ENCODE measurements at places on chromosomes 3 and 15.

DNA sequence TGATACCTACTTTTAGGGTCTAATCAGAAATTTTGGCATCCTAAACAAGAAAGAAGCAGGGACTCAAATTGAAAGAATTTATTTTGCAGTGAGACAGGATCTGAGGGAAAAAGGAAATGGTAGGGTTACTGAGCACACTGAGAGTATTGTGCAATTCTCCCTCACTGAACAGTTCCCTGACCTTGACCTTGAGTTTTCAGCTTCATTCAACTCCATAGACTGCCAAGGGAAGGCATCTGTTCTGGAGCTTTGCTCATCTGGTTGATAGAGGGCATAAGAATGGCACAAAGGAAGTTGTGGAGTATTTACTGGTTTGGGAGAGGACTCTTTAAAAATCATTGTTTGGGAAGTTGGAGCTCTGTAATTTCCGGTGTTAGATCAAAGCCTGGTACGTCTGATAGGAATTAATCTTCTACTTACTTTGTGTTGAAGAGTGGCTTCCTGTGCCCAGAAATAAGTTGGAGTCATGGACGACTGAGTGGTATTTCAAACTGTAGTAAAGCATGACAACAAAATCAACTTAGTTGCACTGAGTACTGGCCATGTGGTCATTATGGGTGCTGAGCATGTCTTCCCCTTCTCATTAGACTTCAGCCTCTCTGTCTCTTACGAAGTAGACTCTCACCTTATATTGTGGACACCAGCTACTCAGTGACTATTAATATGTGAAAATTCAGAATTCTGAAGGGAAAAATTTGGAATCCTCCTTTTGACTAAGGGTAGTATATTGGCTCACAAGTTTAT is 40.8 kb downstream of the CLDN1 start:
- DNase-seq = no peak

GRCh38 chr3:182921665-182922355 is 58.5 kb downstream of the DCUN1D1 start:
- DNase-seq = no peak

DNA sequence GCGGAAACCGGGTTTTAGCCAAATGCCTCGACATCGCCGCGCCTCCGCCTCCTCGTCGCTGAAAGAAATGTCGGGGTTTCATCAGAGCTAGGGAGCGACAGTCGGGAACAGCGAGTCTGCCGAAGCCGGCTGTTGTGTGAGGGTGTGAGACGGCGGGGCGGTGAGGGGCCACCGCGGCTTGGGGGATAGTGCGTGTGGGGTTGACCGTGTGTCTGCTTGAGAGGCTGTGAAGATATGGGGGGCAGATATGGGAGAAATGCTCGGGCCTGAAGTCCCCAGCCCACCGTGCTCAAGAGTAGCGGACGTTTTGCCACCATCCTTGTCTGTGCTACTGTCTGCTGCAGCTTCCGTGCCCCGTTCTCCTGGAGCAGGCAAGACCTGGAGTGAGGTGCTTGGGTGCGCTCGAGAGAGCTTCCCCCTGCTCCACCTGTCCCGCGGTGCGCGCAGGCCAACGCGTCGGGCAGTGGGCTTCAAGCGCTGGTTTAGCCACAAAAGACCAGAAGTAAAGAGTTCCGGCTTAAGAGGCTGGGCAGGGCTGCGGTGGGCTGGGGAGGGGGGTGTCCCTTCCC is 716 bp upstream of the ISLR2 start:
- DNase-seq = no peak

GRCh38 chr3:44241706-44242105 is at the start of gene TOPAZ1:
TOPAZ1 (plus strand) TSS chr3:44241886; CDS start chr3:44242054, 168 bp downstream.
- no peak for DNase-seq

- DNase-seq = no peak
Observed at GRCh38 chr15:70672081-70672480, 91.3 kb downstream of the UACA start.

GRCh38 chr3:174270841-174271240 is 588.3 kb upstream of the NAALADL2 start:
- DNase-seq = no peak

GRCh38 chr15:66096688-66097058 is 156.9 kb downstream of the MEGF11 start:
- DNase-seq = peak; percentile 39

GRCh38 chr3:50675179-50676030 is 678 bp downstream of the DOCK3 start:
- no peak for DNase-seq

- DNase-seq = no peak
Observed at GRCh38 chr3:109994853-109995252, 657.5 kb upstream of the DPPA4 start.

- no peak for DNase-seq
Observed at GRCh38 chr15:52005748-52006701, 13.0 kb upstream of the MAPK6 start.

DNA sequence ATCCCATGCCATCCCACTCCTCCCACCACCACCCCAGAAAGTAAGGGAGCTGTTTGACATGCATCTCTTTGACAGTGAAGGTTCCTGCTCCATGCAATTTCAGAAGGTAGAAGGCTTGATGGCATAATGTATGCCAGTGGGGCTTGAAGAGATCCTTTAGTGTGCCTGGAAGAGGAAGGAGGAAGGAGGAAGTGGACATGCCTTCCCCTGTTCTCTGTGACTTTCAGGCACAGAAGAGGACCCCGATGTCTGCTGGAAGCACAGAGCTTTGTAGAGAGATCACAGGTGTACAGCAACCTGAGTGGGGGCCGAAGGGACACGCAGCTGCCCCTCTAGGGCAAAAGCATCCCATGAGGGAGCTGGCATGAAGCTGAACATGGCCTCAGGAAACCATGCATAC is 171.6 kb downstream of the CD47 start:
- DNase-seq = no peak

- DNase-seq = peak; percentile 47
Observed at GRCh38 chr15:99427668-99428361, 138.0 kb upstream of the MEF2A start.

- no peak for DNase-seq
Observed at GRCh38 chr3:156448300-156448699, 106.6 kb downstream of the SSR3 start.

DNA sequence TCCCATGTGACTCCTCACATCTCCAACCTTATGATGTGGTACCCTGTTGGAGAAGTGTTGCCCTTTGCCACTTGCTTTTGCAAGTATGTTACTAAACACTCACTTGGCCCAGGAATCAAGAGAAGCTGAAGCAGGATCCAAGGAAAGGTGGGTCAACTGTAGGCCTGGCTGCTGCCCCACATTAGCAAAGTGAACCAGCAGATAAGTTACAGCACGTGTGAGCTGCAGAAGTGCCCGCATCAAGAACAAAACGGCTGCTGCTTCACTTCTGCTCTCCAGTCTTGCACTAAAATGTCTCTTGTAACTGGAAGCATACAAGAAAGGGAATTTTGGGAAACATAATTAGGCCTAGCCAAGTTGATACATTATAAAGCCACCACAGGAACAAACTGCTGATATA is 79.6 kb downstream of the PCOLCE2 start:
- no peak for DNase-seq

DNA sequence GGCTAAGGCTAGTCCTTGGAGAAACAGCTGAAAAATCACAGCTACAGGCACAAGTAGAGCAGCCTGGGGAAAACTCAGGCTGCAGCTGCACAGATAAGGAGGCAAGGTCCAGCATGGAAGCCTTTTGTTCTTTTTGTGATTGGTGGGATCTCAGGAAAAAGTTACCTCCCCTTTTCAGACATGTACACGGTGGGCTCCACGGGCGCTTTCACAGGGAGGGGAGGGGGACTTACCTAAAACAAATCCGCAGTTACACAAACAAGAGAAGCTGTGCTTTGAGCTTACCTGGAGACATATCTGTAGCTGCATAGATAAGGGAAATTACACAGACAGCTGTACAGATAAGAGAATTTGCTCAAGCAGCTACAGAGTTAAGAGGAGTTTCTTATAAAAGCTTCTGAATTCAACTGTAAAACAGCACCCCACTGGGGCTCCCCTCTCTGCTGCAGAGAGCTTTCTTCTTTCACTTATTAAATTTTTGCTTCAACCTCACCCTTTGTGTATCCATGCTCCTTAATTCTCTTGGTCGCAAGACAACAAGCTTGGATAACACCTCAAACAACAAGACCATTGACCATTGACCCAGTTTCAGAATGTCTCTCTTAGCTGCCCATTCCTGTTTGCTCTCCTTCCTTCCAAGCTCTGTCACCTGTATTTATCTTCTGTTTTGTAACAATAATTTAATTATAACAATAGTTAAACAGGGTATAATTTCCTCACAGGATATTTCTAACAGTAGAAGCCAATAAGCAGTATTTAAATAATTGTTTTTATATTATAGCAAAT is 10.9 kb upstream of the CD200 start:
- no peak for DNase-seq

DNA sequence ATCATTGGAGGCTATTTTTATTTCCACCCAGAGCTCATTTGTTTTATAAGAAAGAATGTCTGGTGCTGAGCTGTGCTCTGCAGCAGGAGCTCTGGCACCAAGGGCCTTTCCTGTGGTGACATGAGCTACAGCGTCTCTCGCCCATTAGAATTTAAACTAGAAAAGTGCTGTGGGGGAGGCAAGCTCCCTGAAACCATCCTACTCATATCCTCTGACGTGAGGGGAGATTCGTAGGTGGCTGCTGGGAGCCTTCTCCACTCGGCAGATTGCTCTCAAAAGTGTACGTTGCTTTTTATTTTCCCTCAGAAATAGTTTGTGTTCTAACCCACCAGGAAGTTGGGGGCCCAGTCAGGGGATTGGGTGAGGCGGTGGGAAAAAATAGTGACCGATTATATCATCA is 76.3 kb upstream of the ARHGEF3 start:
- no peak for DNase-seq

- DNase-seq = no peak
Observed at GRCh38 chr15:63473999-63474809, 30.2 kb upstream of the USP3 start.

GRCh38 chr3:150747886-150748683 is 14.9 kb downstream of the SIAH2 start:
- no peak for DNase-seq

- no peak for DNase-seq
Observed at GRCh38 chr3:158831861-158832260, 30.0 kb downstream of the MFSD1 start.

GRCh38 chr3:16319723-16320122 is 54.7 kb downstream of the OXNAD1 start:
- DNase-seq = no peak

- no peak for DNase-seq
Observed at GRCh38 chr15:73540161-73540560, 93.0 kb downstream of the NPTN start.

GRCh38 chr15:99135194-99135593 is 30.3 kb downstream of the SYNM start:
- DNase-seq = no peak

DNA sequence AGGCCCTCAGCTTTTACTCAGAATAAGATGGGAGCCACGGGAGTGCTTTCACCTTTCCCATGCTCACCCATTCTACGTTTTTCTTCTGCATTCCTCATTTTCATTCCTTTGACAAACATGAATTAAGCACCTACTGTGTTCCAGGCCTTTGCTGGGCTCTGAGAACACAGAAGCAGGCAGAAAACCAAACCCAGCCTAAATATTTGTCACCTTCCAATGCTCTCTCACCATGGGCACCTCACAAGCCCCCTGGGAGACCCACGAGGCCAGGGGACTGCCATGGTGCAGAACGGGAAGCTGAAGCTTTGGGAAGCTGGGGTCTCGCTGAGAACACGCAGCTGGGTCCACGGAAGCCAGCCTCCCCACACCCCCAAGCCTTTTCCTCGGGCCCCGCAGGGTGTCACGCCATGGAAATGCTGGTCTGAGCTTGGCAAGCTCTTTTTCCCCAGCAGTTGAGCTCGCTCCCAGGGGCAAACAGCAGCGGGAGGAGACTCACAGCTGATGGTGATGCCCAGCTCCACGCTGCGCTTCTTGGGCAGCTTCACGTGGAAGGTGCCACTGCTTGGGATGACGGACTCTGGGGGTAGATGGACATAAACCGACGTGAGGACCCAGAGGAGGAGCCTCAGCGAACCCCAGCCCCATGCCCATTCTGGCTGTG is 27.7 kb downstream of the GRIP2 start:
- peak; percentile 54 for DNase-seq

- no peak for DNase-seq
Observed at GRCh38 chr15:29750754-29751153, 71.5 kb downstream of the TJP1 start.

GRCh38 chr3:188154809-188155574 is 1.0 kb downstream of the LPP start:
- no peak for DNase-seq

- DNase-seq = no peak
Observed at GRCh38 chr3:31624083-31624709, 91.5 kb downstream of the STT3B start.

- DNase-seq = no peak
Observed at GRCh38 chr3:160176923-160177322, 48.3 kb upstream of the C3orf80 start.

GRCh38 chr15:90531147-90531546 is 1.4 kb downstream of the CRTC3 start:
- no peak for DNase-seq

DNA sequence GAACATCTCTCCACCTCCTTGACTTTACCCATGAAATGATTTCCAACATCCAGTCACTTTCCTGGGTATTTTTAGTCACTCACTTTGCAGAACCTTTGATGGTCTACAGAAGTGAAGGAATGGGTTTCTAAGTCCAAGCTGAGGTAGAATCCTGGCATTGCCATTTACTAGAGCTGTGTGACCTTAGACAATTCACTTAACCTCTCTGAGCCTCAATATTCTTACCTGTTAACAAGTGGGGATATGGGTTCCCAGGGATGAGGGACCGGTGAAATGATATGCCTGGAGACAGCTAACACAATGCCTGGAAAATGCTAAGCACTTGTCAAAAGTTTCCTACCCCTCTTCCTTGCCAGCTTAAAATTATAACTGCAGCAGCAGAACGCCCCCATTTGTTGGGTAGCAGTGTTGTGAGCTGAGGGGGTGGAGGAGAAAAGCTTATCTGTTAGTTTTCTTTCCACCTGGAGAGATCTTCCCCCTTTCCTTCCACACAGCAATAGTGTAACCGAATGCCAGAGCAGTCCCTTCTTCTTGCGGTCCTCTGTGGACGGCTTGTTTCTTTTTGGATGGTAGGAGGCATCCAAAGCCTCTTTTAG is 319.2 kb upstream of the LRRFIP2 start:
- DNase-seq = no peak

DNA sequence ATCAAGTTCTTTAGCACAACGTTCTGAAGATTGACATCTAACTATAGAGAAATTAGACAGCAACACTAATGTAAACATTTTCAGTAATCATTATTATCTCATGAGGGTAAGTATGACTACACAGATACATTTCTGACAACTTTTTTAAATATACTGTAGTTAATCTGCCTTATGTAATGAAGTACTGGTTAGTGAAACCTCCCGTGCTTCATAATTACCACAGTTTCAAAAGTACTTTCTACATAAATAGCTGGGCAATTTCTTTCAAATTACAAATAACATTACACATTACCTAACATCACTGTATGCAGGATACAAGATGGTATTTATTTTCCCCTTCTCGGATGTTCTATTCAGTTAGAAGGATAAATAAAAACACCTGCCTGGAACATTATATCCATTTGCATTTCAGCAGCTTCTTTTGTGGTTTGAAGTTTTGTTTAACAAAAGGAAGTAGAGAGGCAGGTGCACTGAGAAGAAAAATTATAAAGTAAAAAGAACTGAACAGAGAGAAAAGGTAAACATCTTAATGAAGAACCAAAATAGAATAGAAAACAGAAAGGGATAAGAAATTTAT is 1241.5 kb upstream of the GBE1 start:
- DNase-seq = no peak
